OCI-LY7 (cell line): ENCODE measurements at places on chromosomes 2 and 18. TPM values are rescaled to one million over a fixed set of nuclear protein-coding genes. Genes with fewer than 3 reads are reported as not detected.

- DNase-seq = peak; percentile 20
Observed at GRCh38 chr2:111100765-111101162, 19.9 kb upstream of the BCL2L11 start.

- DNase-seq = no peak
Observed at GRCh38 chr18:61764381-61764780, 128.4 kb downstream of the RNF152 start.

- peak; percentile 43 for DNase-seq
Observed at GRCh38 chr18:23498117-23498516, 5.2 kb upstream of the RMC1 start.

GRCh38 chr2:184644685-184645084, 46.4 kb downstream of the ZNF804A start:
- no peak for DNase-seq

GRCh38 chr2:53150146-53150545, 617.5 kb upstream of the CHAC2 start:
- no peak for DNase-seq

DNA sequence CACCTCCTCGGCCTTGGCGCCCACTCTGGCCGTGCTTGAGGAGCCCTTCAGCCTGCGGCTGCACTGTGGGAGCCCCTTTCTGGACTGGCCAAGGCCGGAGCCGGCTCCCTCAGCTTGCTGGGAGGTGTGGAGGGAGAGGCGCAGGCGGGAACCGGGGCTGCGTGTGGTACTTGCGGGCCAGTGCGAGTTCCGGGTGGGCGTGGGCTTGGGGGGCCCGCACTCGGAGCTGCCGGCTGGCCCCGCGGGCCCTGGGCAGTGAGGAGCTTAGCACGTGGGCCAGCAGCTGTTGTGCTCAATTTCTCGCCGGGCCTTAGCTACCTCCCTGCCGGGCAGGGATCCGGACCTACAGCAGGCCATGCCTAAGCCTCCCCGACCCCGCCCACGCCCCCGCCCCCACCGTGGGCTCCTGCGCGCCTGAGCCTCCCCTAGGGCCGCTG, 25.3 kb upstream of the TNP1 start:
- DNase-seq = no peak

DNA sequence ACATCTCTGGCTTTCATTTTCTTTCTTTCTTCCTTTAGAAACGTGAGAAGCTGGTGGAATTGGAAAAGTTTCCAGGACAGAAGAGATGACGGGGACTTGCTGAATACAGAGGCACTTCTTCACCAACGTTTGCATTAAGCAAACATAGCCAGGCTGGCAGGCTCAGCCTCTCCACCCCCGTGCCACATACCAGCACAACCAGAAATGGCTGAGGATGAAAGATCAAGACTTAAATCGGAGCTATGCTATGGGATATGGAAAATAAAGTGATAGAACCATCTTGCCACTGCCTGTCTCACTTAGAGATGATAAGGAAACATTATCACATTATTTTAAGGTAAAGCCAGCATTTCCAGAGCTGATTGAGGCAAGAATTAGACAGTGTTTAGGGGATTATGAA, 483.3 kb downstream of the BCL11A start:
- DNase-seq = no peak

DNA sequence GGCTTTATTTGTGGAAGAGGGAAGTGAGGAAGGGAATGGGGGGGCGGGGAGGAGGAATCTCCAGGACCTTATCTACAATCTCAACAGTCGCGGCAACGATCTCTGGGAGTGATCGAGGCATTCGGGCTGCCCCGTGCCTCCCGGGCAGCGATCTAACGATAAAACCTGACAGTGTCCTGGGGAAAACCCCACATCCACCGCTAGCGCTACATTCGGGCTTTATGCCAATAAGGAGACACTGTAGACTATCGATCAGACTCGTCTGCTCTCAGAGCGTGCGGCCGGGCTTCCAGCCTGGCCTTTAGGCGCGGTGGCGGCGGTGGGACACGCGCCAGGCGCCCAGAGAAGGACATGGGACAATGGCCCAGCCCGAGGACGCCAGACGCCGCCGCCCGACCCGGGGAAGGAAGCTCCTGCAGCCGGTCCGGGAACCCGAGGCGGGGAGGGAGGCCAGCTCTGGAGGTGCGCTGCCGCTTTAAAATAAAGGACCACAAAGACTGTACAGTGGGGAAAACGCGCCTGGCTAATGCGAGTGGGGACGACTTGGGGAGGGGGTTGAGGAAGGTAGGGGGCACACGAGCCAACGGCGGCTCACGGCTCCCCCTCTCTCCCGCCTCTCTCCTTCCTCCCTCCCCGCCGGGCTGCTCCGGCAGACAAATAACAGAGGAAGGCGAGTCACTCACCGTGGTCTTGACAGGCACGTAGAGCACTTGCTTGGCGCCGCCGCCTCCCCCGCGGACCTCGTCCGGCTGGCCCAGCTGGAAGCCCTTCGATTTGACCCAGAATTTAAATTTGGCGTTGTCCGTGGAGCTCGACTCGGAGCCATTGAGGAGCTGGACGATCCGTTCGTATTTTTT, 2.2 kb downstream of the NOL4 start:
- DNase-seq = no peak

The TACR1 gene
- total RNA-seq = not detected in 2 replicates

The RMDN2 gene
- total RNA-seq = 2.8 and 3.1 TPM in 2 replicates

The PPIG gene
- total RNA-seq = 65.1 and 65.7 TPM in 2 replicates

GRCh38 chr2:222522082-222522481, 97.7 kb downstream of the SGPP2 start:
- no peak for DNase-seq

GRCh38 chr2:152715854-152716428, 1.3 kb downstream of the PRPF40A start:
- peak; percentile 66 for DNase-seq

The UGT1A1 gene
- total RNA-seq = not detected in 2 replicates

The SCYGR4 gene
- total RNA-seq = not detected in 2 replicates

- DNase-seq = no peak
Observed at GRCh38 chr2:233165895-233166661, 85.4 kb upstream of the ATG16L1 start.

DNA sequence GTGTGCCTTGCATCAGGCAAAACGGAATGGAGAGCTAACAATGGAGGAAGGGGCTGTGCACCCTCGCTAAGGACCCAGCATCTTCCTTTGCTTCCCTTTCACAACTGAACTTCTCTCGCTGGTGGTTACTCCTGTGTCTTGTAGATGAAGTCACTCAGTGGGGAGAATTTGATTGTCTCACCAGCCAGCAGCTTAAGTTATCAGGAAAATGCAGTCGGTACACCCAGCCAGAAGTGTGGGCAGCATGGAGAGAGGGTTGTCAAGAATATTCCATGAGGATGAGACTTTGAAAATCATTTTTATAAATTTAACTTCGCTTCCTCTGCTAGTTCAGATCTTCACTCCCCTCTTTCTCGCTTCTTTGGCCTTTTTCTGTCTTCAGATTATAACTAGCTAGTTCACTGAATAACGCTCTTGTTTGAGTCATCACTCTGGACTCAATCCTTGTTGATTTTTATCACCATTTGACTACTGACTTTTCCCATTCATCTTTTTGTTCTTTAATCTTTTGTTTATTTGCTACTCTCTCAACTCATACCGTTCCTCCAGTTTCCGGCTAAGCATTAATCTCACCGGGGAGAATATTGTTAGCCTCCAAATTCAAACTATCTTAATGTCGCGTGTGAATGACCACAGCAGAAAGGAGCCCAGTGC, 221.7 kb downstream of the CD226 start:
- no peak for DNase-seq

The SOWAHC gene
- not detected in 2 replicates for total RNA-seq

DNA sequence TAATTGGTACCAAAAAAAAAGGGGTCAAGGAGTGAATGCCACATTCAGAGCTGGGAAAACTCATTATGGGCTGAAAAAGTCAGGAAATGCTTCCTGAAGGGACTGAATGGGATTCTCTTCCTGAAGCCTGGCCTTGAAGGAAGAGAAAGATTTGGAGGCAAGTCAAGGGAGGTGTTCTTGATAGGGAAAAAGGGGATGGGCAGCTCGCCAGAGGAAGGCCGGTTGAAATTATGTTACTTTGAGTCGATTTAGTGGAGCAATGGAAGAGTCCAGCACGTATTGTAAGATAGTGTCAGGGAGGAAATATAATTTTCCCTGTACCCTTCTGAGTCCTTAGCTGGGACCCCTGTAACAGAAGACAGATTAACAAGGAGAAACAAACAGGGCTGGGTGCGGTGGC, 115.3 kb upstream of the STPG4 start:
- no peak for DNase-seq

DNA sequence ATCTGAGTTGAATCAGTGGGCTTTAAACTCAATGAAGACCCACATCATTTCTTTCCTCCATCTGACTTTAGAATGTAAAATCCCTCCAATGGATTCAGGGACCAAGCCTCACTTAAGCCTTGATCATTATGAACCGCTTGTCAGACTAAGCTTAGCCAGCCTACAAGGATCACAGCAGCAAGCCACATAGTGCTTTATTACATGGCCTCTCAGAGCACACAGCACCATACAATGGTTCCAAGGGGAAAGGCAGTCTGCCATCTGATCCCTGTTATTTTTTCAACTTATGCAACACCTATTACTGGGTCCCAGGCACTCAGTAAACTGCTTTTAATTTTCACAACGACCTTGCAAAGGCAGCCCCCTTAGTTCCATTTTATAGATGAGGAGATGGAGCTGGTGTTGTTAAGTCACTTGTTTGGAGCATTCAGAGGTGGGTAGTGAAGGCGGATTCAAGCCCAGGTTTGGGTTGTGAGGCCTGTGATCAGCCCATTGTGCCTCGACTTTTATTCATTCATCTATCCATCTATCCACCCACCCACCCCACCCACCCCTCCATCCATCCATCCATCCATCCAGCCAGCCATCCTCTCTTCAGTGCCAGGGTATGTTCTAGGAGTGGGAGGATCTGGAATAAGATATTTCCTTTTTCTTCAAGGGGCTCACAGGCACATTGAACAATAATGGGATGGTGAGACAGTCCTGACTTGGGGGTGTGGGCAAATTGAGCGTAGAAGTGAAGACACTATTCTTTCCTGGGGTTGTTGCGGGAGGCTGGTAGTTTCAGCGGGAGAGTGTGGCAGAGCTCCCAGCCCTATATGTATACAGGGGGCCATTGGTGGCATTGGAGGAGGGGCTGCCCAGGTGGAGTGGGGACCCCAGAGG, 141.2 kb downstream of the MYCN start:
- DNase-seq = no peak

DNA sequence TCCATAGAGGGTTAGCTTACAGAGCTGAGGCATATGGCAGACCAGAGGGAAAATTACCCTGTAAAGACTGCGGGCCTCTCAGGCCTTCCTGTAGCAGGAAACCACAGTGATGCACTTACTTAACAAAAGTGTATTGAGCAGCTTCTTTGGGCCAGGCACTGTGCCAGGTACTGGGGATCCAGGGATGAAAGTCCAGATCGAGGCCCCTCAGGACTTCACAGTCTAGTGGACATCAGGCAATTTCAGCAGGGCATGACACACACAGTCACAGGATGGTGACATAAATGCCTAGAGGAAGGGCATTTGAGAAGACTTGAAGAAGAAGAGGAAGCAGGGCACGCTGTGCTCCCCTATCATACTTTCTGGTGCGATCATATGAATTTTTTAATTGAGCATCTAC, 71.7 kb downstream of the MARCO start:
- no peak for DNase-seq

- peak; percentile 87 for DNase-seq
Observed at GRCh38 chr2:27262379-27263286, at the start of gene SLC30A3. TSS of gene SLC30A3 (minus strand) at chr2:27263047. CDS start at chr2:27262906, 141 bp downstream.

The TRIM43 gene
- total RNA-seq = 0.46 TPM in 1 of 2 replicates, not detected in the other

The SPATA3 gene
- total RNA-seq = not detected in 2 replicates

GRCh38 chr2:119126650-119127049, 31.9 kb downstream of the C1QL2 start:
- peak; percentile 43 for DNase-seq

DNA sequence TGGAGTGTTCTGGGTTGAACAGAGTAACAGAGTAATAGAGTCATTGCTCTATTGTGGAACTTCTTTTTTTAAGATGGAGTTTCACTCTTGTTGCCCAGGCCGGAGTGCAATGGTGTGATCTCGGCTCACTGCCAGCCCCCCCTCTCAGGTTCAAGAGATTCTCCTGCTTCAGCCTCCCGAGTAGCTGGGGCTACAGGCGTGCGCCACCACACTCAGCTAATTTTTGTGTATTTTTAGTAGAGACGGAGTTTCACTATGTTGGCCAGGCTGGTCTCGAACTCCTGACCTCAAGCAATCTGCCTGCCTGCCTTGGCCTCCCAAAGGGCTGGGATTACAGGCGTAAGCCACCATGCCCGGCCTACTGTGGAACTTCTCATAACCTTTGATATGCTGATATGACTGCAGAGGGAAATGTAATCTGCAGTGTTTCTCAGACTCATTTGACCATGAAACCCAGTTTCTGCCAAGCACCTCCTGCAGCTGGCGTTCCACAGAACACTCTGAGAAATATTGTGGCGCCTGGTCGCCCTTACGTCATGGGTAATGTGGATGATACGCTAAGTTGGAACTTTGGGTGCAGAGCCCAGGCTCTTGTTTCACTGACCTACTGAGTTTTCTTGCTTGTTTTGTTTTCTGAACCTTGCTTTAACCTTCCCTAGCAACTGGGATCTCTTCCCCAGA, 213.8 kb downstream of the BCL2 start:
- DNase-seq = no peak

The NEU2 gene
- total RNA-seq = not detected in 2 replicates

The UGT1A10 gene
- total RNA-seq = not detected in 2 replicates

GRCh38 chr2:23904215-23904614, 22.7 kb downstream of the ATAD2B start:
- no peak for DNase-seq

- DNase-seq = no peak
Observed at GRCh38 chr2:221051162-221051561, 520.9 kb downstream of the EPHA4 start.

The KIAA2012 gene
- not detected in 2 replicates for total RNA-seq

GRCh38 chr2:938181-939005, 12.3 kb upstream of the SNTG2 start:
- no peak for DNase-seq

DNA sequence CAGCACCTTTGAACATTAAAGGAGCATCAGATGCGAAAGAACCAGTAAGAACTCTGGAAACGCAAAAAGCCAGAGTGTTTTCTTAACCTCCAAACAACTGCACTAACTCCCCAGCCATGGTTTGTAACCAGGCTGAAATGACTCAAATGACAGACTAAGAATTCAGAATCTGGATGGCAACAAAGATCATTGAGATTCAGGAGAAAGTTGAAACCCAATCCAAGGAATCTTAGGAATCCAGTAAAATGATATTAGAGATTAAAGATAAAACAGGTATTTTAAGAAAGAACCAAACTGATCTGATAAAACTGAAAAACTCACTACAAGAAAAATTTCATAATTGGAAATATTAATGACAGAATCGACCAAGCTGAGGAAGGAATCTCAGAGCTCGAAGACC, 116.7 kb downstream of the PTRHD1 start:
- DNase-seq = no peak

DNA sequence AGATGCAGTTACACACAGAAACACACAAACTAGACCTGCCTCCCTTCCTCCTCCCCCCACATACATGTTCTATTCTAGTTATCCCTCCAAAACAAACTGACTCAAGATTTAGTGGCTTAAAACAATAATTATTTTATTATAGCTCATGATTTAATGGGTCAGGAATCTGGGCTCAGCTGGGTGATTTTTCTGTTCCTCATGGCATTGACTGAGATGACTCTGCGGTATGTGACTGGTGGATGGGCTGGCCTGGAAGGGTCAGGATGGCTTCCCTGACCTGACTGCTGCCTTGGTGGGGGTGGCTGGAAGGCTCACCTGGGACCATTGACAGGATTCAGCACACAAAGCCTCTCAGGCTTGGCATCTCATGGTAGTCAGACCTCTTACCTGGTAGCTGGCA, 33.7 kb upstream of the NTSR2 start:
- no peak for DNase-seq
